ENCODE measurements at places on chromosomes 1 and 21.

DNA sequence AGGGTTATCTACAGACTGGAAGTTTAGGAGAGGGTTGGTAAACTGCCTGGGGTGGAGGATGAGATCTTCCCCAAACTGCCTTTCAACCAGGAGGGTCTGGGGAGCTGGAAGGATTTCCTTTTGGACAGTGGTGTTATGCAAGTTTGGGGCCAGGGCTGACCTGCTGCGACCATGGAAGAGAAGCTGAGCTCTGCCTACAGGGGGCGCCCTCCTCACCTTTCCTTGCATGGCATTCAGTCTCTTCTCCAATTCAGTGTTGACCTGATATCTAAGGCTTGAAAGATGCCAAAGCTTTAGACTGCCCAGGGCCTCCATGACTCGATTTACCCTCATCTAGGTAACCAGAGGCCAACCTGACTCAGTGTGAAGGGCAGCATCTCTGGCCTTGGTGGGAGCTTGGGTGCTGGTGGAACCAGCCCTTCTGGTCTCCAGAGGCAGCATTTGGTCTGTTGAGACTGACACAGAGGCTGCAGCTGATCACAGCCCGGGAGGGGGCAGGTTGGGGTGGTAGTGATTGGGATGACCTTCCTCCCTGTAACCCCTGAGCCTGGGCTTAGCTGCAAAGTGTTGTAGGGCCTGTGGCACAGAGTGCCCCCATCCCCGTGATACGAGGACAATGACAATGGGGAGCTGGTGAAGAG lies 170.0 kb downstream of the GRIK3 start:
- DNase-seq = no peak

DNA sequence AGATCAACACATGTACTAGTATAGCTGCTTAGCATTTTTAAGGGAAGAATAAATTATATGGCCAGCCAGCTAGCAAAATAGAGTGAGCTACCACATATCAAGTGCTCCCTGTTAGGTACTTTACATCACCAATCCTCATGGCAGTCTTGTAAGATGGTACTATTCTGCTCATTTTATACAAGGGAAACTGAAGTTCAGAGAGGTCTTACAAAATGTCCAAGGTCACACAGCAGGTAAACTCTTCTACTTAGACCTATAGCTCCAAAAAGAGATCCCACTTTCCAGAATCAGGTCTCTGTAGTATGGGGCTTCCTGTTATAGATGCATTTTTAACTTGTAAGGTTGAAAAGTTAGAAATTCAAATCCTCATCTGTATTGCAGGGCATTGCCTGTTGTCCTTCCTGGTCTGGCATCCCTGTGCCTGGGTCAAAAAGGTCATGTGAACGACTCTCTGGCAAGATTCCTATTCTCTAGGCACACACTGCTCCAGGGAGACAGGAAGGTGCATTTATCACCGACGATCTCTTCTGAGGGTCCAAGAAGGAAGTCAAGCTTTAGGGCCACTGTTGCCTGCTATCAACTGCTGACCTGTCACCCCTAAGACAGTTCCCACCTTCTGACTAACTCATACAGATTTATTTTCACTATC lies 41.1 kb downstream of the TRIT1 start:
- no peak for DNase-seq

DNA sequence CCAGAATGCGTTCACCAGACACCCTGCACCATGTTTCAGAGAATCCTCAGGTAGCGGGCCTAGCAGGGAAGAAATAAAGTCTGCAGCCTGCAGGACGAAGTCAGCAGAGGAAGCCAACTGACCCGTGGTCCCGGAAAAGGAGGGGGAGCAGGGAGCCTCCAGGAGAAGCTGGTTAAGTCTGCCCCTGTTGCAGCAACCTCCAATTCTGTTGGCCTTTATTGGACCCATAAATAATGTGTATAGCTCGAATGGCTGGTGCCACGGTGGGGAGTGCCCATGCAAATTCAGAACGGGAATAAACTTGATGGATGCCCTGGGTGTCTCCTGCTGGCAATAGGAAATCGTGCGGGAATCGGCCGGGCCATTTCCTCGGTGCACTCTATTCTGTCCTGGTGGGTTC lies 254.1 kb downstream of the AJAP1 start:
- no peak for DNase-seq

GRCh38 chr1:158122833-158123388 lies 57.8 kb upstream of the CD1D start:
- DNase-seq = no peak

GRCh38 chr21:14308234-14308633 lies 74.7 kb downstream of the HSPA13 start:
- peak; percentile 56 for DNase-seq

Measured in hematopoietic multipotent progenitor cell (in vitro differentiated cells).